ENCODE measurements at places on chromosomes 16 and 17.

DNA sequence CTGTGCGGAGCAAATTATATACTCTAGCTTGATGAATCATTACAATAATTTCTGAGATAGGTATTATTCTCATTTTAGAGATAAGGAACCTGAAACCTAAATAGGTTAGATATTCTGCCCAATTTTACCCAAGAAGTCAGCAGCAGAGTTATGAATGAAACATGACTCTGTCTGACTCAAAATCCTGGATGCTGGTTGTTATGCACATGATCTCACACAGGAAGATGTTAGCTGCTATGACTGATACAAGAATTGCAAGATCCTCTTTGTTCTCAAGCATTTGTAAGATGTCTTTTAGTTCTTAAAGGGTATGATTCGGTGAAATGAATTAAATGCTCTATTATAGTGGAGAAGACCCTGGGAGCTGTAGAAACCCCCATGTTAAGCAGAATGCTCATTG lies 447.8 kb downstream of the KIF2B start:
- DNase-seq, result no peak

DNA sequence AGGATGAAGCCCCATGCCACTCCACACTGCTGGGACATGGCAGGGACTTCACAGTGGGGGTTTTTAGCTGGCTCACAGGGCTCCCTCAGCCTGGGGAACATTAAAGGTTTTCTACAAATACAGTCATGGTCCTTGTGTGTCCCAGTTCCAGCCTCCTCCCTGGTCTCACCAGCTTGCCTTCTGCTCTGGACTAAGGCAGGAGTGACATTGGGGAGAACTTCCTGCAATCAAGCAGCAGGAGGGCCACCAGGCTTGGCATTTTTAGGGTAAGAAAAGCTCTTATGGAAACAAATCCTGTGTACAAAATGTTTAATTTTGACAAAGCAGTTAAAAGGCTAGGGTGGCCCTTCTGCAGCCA lies 1.9 kb downstream of the PARD6A start:
- DNase-seq, result no peak

DNA sequence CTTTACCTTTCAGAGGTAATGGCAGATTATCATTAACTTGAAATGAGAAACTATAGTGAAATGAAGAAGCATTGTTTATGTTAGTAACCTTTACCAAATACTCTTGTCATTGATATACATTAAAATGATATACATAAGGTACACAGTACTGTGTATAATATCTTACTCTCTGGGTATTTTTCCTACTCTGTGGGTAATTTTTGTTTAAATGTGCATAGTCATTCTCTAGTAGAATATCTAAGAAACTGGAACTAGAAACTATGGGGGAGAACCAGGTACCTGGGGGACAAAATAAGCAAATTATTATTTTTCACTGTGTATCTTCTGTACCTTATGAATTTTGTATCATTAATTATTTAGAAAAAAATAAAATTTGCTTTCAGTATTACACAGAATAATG lies 20.6 kb upstream of the PHAF1 start:
- DNase-seq, result no peak

DNA sequence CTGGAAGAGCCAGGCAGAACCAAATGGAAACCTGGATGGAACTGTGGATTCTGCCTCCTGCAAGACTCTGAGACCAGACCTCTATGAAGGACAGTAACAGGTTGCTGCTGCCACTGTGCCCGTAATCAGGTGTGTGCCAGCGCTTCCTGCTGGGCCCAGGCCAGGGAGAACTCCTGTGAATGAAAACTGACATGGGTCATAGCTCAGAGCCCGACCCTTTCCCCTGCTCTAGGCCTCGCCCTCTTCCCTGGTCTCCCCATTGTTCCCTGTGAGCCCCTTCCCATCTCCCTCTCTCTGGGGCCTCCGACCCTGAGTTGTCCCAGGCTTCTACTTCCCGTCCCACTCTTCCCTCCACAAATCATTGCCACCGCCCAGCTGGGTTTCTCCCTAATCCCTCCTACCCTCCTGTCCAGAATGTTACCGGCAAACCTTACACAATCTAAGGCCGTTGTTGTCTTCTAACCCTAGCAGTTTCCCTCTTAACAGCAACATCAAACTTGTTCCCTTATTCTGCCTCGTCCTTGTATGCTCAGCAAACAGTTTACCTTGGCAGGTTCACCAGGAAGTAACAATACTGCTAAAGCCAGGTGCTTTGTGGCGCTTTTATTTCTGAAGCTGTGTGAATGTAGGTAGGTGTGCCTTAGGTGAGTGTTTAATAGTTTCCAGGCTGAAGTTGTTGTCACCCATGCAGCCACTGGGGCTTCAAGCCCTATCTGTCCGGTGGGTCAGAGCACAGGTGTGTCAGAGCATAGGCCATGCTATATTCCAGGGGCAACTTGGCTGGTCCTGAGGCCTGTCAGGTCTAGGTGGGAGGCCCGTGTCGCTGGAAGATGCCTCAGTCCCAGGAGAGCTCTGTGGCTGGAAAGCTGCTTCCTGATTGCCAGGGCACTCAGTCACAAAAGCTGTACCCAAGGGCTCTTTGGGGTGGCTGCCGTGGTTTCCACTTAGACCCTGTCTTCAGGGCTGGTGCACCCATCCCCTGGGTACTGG lies 32.0 kb downstream of the SMPD3 start:
- no peak for DNase-seq

GRCh38 chr16:55439101-55439690 lies 39.8 kb upstream of the MMP2 start:
- no peak for DNase-seq

DNA sequence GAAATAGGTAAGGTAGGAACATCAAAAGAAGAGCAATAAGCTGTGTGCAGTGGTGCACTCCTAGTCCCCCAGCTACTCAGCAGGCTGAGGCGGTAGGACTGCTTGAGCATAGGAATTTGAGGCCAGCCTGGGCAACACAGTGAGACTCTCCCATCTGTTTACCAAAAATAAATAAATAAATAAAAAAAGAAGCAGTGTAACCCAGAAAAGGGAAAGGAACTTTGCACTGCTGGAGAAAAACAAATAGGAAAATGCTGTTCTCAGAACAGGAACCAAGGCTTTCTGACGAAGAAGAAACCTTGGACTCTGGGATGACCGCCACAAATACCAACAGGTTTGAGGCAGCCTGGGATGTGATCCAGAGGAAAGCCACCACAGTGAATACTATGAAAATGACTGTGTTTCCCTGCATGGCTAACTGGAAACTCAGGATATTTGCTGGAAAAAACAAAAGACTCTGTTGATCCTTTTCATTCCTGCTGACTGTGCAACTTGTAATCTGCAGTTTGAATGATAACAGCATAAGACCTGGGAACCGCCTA lies 41.2 kb downstream of the TTC19 start:
- no peak for DNase-seq

- DNase-seq, result no peak
Measured at GRCh38 chr17:42879596-42879985, 21.0 kb upstream of the G6PC1 start.

DNA sequence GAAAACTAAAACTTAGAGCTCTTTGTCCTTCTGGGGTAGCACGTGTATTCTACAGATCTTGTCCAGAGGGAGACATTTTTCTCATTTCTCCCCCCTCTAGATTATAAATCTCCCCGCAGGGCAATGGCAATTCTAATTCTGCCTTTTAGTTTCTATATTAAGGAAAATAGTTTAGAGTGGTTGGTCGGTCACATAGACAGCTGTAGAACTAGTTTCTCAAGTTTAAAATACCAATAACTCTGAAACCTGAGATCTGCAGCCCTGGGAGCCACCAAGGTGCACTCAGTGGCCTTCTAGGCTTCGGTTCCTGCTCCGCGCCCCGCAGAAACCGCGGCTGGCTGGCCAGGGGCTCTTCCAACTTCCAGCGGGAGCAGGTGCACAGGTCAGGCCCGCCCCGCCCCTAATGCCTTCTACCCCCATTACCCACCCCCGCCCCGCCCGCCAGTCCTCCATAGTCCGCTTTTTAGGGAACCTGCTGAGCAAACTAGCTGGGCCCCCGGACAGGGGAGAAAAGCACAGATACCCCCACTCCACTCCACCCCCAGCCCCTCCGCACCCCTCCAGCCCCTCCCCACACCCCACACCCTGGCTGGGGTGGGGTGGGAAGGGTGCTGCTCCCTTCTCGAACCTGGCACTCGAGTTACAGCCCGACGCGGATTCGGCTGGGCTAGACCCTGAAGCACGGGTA lies 431 bp downstream of the SLFN11 start:
- no peak for DNase-seq

DNA sequence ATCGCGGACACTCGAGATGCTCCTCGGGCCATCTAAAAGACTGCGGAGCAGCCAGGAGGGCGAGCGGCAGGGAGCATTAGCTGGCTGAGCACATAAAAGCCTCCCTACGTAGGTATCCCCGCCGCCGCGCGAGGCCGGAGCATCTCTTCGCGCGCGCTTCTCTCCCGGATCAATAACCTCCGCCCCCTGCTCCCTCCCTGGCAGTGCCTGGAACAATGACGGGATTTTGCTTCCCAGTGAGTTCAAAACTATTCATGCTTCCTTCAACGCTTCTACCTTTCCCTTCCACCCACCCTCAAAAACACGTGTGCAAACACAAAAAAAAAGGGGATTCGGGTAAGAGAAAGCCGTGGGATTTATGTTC lies 984 bp downstream of the CENPV start:
- peak; percentile 35 for DNase-seq

DNA sequence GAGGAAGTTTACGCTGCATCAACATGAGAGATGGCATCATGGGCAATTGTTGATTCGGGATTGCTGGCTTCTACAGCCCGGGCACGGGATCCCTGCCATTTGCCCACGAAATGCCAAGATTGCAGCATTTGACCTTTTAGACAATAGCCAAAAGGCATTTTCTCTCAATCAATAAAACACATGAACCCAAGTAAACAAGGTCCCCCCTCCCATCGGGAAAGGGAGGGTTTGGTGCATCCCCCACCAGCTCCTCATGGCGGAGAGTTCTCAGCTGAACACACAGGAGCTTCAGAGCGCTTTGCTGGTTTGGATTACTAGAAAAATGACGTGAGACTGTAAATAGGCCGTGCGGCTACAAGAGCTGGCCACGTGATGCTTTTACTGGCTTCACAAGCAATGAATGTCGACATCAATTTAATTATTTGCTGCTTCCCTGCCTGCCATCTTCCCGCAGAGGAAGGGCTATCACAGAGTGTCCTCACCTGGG lies 147.6 kb downstream of the C16orf95 start:
- no peak for DNase-seq

- no peak for DNase-seq
Measured at GRCh38 chr17:8255499-8255898, 6.4 kb downstream of the PFAS start.

DNA sequence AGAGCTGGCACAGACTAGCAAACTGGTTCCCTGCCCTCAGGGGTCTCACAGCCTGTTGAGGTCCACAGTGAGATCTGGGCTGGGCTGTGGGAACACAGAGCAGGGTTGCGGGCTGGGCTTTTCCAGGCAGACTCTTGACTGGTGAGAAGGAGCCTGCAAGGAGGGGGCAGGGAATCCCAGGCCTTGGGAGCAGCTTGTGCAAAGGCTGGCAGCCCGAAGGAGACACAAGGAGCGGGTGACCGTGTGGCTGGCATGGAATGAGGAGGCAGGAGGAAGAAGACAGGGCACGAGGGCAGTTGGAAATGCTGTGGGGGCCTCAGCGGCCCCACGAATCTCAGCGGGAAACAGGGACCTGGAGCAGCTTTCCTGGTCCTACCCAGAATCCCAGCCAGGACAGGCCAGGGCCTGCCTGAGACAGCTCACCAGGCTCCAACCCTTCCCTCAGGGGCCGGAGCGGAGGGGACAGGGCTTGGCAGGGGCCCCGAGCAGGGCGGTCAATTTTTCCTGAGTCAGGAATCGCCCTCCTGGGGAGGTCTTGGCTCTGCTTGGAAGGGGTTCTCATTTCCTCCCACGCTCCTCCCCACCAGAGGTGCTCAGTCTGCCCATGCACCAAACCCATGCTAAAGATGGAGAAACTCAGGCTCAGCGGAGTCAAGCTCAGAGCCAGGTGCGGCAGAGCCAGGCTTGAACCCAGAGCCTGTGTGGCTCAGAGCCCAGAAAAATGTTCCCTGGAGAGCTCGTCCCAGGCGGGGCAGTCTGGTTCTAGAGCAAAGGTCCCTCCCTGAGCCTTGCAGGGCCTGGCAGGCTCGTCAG lies 9.2 kb upstream of the SNN start:
- no peak for DNase-seq

DNA sequence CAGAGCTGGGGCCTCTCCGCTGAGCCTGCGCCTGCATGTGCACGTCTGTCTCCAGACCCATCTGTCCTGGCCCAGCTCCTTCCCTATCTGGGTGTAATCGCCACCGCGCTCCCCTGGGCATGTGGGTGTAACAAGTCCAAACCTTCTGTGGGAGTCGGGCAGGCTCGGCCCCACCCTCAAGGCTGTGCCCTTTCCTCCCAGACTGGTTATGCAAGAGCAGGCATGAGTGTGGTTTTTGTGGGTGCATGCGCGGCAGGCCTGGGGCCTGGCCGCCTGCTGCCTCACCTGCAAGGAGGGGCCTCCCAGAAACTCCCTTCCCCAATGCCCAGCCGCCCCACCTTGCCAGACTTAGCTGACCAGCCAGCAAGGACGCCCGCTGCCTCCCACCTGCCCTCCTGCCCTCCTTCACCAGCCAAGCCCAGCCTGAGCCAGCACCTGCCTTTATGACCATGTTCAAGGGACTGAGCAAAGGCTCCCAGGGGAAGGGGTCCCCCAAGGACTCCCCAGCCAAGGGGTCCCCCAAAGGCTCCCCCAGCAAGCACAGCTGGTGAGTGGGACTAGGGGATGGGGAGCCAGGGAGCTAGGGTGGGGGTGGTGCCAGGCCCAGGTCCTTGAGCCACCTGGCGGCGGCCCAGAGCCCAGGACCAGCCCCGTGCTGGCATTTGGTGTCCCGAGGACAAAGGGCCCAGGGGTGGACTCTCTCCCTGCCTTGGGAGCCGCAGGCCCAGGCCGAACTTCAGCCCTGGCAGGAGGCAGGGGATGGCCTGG lies at the start of gene EVPLL:
Gene EVPLL (plus strand): TSS at position 342 of the 768 bp plus-strand sequence. CDS start 3,160 bp downstream, outside the sequence.
- DNase-seq, result no peak

DNA sequence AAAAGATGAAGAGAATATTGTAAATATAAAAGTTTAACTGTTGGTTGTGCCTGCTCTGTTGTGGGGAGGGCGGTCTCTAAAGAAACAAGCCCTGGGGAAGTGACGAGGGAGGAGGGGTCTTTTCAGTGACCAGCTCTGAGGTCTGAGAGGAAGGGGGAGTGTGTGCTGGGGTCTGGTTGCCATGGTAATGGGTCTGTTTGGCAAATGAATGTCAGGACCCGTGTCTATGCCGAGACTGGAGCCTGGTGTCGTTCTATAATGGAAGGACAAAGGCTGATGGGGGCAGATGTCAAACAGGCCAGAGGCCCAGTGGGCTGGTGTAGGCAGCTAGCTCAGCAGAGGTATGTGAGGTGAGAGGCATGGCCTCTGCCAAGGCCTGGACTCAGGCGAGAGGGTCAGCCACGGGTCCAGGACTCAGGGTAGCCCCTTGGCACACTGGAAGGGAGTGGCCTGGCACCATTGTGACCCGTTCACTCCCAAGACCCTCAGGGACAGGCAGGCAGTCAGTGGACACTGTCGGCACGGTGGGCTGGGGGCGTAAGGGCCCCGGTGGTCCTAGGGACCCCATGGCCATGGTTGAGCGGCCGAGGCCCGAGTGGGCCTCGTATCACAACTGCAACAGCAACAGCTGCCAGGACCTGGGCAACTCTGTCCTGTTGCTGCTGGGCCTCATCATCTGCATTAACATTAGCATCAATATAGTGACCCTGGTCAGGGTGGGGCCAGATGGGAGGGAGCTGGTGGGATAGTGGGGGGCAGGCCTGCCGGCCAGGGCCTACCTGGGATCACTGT lies at the start of gene SPEM1:
Gene SPEM1 (plus strand): TSS at position 506 of the 792 bp plus-strand sequence. CDS start 61 bp downstream, at position 567.
- DNase-seq, result no peak
